ENCODE measurements at places on chromosomes 7 and 10. TPM values are rescaled to one million over a fixed set of nuclear protein-coding genes. Genes with fewer than 3 reads are reported as not detected.

GRCh38 chr7:123143252-123144006 lies 56.3 kb downstream of the SLC13A1 start:
- DNase-seq = no peak

DNA sequence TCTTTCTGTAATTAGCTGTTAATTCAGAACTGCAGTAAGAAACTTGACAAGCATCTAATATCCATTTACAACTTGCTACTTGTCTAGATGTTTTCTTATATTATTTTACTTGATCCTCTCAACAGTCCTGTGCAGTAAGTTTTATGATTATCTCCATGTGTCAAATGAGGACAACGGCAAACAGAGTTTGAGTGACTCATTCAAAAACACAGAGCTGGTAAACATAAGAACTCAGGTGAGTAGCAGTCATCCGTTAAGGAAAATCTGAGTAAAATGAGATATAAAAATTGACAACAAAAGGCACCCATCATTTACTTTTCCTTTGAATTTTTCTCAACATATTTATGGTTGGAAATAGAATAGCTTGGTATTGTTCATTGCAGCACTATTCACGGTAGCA lies 19.0 kb upstream of the TARP start:
- no peak for DNase-seq

- no peak for DNase-seq
Measured at GRCh38 chr10:3537518-3537917, 247.5 kb downstream of the KLF6 start.

DNA sequence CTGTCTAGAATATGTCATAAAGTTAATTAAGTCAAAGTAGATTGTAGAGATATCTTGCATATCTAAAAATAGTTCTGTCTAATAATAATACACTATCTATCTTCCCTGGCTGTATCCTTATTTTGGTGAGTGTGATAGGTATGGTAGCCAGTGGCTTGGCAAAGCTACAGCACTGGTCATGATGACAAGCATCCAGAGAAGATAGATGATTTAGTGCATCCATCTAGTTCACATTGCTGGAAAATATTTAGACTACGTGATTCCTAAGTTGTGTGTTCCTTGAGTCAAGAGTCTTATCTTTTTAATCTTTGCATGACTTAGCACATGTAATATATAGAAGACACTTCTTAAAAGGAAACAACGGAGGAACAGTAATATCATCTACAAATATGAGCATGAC lies 711.2 kb upstream of the KCND2 start:
- DNase-seq = no peak

GRCh38 chr7:34191162-34191561 lies 285.8 kb downstream of the BMPER start:
- no peak for DNase-seq

- DNase-seq = no peak
Measured at GRCh38 chr10:13636776-13637175, 50.0 kb downstream of the PRPF18 start.

DNA sequence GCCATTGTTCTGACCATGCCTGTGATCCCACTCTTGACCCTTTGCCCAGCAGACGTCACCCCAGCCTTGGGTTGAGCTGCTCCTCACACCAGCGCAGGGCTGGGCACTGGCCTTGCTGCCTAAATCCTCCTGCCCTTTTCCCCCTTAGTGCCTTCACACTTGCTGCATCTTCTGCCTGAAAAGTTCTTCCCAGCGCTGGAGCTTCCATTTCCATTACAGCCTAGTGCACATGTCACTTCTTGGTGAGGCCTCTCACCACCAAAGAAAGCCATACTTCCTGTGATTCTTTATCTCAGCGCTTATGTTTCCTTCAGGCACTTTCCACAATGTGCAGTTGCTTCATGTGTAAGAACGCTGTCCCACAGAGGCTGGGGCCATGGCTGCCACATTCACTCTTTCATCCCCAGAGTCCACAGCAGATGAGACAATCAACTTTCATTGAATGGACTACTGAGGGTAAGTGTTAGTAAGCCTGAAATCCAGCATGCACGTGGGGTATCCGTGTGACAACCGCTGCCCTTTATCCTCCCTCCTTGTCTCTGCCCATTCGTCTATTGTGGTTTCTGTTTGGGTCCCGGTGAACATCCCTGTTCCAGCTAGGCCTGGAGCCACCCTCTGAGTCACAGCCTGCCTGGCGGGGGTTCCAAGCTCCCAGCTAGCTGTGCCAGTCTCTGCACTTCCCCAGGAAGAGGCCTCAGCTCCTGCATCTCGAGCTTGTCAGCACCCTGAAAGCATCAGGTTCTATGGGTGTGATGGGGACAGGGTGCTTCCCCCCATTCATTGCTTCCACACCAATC lies 37.3 kb downstream of the ADRA2A start:
- DNase-seq = no peak

- peak; percentile 49 for DNase-seq
Measured at GRCh38 chr7:41188163-41189130, 514.4 kb downstream of the INHBA start.

DNA sequence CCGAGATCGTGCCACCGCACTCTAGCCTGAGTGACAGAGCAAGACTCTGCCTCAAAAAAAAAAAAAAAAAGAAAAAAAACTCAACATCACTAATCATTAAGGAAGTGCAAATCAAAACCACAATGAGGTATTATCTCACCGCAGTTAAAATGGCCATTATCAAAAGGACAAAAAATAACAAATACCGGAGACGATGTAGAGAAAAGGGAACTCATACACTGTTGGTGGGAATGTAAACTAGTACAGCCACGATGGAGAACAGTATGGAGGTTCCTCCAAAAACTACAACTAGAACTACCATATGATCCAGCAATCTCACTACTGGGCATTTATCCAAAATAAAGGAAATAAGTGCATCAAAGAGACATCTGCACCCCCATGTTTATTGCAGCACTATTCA lies 24.3 kb downstream of the GRK5 start:
- DNase-seq = no peak

- DNase-seq = no peak
Measured at GRCh38 chr10:99536338-99537085, 3.8 kb downstream of the NKX2-3 start.

GRCh38 chr10:69242852-69243212 lies 22.7 kb downstream of the HKDC1 start:
- DNase-seq = no peak

DNA sequence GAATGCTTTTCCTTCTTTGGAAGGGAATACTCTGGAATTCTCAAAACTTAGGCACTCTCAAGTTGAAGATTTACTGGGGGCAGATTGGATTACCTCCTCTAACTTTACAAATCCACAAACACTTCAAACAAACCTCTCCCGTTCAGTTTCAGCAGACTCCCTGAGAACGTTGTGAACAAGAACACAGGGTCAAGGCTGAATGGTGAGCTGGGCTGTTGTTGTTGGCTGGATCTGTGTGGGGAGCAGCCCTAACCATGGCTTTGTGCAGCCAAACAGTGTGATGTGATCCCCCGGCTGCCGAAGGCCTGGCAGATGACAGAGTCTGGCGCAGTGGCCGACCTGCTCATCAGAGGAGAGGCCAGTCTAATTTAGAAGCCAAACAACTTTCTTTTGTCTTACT lies 93.1 kb downstream of the BMPER start:
- DNase-seq = no peak

DNA sequence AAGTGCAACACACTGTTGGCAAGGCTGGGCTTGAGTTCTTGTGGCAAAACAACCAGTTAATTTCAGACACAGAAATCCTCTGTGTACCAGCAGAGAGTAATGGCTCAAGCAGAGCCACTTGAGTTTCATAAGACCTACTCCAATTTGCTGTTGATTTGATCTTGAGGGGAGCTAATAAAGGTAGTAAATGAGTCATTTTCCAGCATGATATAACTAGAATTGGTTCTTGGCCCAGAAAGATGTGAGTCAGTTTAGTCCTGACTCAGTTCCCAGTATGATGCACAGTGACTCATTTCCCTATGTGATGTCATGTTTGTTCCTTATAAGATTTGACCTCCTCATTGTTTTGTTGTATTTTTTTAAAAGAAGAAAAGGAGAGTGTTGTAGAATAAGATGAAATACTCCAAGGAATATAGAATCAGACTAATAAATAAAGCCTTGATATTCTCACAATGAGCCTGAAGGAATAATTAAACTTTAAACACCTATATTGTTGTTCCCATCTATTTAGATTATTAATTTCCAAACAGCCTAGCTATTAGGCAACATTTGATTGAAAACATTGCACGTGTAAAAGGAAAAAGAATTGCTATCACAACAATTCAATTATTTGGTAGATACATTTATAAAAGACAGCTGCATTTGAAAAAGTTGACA lies 186.2 kb downstream of the REEP3 start:
- no peak for DNase-seq

DNA sequence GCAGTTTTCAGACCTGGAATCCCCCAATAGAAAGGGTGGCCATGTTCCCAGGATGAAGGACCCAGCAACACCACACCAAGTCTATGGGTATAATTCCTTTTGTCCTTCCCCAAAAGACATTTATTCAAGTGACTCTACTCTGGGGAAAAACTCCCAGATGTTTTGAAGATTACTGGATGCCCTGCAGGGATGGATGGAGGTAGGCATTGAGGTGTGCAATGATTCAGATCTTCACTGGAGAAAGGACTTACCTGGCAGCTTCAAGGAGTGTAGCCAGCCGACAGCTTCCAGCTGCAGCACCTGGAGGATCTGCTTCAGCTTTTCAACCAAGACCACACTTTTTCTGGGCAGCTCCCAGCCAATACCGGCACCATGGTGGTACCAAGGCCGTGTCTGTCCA lies 172.0 kb downstream of the BAMBI start:
- no peak for DNase-seq

- DNase-seq = no peak
Measured at GRCh38 chr10:33095867-33096815, 138.1 kb upstream of the ITGB1 start.

GRCh38 chr10:58625070-58625469 lies 112.4 kb downstream of the BICC1 start:
- no peak for DNase-seq

GRCh38 chr7:8762803-8763202 lies 329.4 kb downstream of the NXPH1 start:
- no peak for DNase-seq

DNA sequence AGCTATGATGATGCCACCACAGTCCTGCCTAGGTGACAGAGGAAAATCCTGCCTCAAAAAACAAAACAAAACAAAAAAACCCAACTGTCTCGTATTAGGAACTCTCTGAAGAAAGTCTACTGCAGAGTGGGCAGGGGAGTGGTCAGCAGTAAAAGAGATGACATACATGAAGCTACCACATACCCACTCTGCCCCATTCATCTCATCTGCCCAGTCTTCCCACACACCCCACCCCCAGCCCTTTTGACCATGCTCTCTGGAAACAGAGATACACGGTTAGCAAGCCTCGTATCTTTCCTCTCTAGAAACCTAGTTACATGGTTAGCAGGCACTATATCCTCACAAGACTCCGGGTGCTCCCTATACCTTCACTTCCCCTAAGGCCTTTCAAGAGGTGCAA lies 8.3 kb downstream of the SLC37A3 start:
- DNase-seq = no peak

GRCh38 chr7:42876182-42877068 lies 35.4 kb downstream of the C7orf25 start:
- DNase-seq = no peak

DNA sequence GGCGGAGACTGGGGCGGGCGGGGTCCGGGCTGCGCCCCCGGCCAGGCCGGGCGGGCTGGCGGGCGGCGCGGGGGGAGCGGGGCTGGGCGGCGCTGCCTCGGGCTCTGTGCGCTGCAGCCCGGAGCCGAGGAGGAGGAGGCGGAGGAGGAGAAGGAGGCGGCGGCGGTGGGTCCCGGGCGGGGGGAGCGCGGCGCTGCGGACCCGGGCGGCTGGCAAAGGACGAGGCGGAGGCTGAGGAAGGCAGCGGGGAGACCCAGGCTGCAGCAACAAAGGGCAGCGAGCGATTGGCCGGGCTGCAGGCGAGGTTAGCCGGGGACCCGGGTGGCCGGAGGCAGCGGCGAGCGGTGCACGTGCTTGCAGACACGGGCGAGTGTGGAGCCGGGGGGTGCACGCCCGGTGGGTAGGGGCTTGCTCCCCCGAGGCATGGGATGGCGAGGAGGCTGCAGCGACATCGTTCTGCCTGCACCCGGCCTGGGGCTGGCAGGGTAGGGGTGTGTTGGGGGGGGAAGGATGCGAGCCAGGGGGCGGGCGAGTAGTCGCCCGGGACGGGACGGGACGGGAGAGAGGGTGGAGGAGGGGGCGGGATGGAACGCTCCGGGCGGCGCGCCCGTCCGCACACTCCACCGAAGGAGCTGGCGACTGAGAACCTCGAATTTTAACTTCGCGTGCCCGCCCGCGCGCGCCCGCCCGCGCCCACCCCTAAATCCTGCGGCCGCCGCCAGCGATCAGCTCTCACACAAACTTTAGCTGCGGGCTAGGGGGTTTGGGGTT lies 844 bp upstream of the KAT6B start:
- DNase-seq = no peak

GRCh38 chr10:21751341-21752310 lies 217.6 kb downstream of the MLLT10 start:
- DNase-seq = no peak

GRCh38 chr10:43202224-43202656 lies 64.0 kb downstream of the CSGALNACT2 start:
- no peak for DNase-seq

DNA sequence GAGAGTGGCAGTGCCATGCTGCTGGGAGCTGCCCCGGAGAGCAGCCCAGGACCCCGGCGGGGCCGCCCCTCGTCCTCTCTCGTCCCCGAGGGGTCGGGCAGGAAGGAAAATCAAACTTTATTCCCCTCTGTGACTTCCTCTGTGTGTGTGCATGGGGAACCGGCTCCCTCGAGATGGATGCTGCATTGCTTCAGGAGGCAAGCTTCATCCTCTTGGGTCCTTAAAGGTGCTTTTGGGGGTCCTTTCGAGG lies 726 bp downstream of the MCU start:
- no peak for DNase-seq

DNA sequence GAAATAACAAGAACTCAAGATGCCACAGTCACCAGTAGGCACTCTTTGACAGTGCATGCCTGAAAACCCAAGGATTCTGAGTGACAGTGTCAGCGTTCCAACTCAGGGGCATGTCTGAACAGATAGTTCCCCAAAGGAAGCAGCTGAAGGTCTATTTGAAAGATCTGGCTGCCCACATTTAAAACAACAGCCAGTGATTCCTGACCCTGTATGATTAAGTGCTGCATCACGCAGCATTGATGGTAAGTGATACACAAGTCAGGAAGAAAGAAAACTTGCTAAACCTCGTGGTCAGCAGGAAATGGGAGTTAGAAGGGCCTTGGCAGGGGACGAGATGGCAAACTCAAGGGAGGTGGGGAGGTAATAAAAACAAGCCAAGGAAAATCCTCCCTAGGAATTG lies 1013.1 kb downstream of the TYW1 start:
- DNase-seq = no peak

Gene PON1
- polyA plus RNA-seq = 0.13 TPM

Gene FAM180A
- 2.9 TPM for polyA plus RNA-seq

Gene CCDC172
- not detected for polyA plus RNA-seq

Gene SLC29A4
- polyA plus RNA-seq = 3.6 TPM

Gene EPO
- polyA plus RNA-seq = not detected

Gene SHTN1
- polyA plus RNA-seq = 2.9 TPM

Gene PBLD
- 3.5 TPM for polyA plus RNA-seq

Gene NUDCD3
- polyA plus RNA-seq = 59.8 TPM

Gene SEPTIN7
- 259 TPM for polyA plus RNA-seq

Gene CALHM1
- polyA plus RNA-seq = not detected

Gene AOAH
- 4.3 TPM for polyA plus RNA-seq

Gene ZNF862
- polyA plus RNA-seq = 11.2 TPM

Gene NRG3
- 0.08 TPM for polyA plus RNA-seq
